ENCODE measurements at places on chromosomes 5 and 9.
A peak's percentile ranks its signal among the peaks of the same experiment; 100 is the strongest.

DNA sequence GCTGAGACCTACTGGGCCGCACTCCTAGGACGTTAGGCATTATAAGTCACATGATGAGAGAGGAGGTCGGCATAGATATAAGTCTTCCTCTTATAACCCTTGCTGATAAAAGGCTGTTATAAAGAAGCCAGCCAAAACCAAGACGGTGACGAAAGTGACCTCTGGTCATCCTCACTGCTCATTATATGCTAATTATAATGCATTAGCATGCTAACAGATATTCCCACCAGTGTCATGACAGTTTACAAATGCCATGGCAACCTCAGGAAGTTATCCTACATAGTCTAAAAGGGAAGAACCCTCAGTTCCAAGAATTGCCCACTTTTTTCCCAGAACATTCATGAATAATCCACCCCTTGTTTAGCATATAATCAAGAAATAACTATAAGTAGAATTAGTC is 222.4 kb downstream of the TLE1 start:
- no peak for DNase-seq

GRCh38 chr9:76905791-76906646 is at the start of gene PRUNE2:
Gene PRUNE2 (minus strand): TSS chr9:76906114. CDS start chr9:76905963, 151 bp downstream.
- peak; percentile 74 for DNase-seq

GRCh38 chr9:21015129-21015815 is 16.2 kb downstream of the HACD4 start:
- no peak for DNase-seq

GRCh38 chr9:137095664-137096517 is 9.1 kb downstream of the MAN1B1 start:
- no peak for DNase-seq

DNA sequence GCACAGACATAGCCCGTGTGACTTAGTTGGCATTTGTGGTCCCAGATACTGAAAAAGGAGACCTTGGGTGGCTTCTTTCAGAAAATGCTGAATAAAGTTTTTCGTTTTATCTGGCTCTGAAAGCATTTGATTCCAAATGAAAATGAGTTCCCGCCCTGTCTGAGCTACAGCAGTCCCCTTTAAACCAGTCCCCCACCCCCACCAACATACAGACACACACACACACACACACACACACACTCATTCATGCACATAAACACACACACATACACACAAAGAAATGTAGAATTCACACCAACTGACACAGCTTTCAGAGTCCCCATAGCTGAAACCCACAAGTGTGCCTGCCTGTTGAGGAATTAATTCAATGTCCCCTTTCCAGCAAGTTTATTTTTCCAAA is 97.0 kb upstream of the SMARCA2 start:
- no peak for DNase-seq

DNA sequence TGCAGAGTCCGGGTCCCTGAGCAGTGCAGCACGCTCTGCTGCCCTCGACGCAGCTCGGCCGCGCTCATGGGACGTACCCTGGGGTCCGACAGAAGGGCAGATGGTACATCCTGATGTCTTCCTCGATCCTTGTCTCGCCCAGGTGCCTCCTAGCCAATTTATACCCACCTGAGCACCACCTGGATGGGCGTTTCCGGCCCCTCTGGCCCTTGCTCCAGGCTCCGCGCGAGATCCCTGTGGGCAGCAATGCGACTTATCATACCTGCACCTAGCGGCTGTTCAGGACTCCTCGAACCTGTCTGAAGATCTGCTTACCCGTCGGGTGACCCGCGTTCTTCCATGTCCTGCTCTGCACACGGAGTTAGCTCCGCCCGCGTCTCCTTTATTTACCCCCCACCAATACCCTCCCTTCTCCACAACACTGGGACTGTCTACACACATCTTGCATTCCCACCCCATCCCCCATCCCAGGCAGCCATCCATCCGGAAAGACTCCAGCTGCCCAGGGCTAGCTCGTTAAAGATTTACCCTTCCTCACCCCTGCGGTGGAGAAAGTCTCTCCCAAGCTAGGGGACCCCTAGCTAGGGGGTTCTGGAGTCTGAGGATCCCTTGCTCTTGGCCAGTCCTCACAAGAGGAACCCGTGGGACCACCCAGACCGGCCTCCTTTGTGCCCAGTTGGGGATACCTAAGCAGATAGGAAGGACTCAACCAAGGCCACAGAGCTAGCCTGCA is at the start of gene KIF12:
Gene KIF12 (minus strand): TSS at position 357 of the 733 bp plus-strand sequence. CDS start 16 bp downstream, at position 341.
- DNase-seq, result no peak

DNA sequence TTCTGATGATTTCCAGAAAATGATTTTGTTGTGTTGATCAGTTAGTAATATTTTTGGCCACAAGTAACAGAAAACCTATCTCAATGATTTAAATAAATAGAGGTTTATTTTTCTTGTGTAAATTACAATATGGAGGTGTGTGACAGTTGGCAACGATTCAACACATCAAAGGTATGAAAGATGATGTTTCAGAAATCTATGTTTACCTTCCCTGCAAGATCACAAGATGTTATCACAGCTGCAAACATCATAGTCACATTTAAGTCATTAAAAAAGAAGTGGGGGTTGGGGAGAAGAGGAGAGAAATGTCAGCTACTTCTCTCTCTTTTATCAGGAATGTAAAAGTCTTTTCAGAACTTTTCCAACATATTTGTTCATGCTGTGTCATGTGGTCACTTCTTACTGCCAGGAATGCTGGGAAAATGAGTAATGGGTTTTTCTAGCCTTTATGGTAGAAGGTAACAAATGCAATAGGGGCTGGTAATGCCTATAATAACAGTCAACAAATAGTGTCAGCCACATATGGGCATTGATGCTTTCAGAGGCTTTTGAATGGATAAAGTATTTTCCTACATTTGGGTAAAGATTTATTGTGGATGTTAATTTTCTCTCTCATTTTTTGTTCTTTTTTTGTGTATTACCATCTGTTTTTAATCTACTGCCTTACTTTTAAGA is 742.7 kb downstream of the TLE1 start:
- DNase-seq, result no peak

GRCh38 chr9:37025071-37025822 is 8.8 kb downstream of the PAX5 start:
- DNase-seq, result no peak

DNA sequence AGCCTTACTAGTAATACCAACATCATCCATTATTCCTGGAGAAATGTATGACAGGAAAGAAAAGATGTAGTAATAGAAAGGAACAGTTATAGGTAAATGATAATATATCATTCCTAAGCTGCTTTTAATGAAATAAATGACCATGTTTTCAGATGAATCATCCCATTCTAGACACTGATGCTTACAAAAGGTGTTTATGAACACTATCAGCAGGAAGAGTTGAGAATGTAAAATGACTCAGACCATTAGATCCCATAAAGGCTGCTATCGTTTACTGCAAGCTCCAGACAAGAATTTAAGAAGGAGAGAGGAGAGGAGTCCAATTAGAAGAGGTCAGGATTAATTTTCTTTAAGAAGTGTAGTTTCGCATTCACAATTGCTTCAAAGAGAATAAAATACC is 1033.5 kb downstream of the EFNA5 start:
- no peak for DNase-seq

DNA sequence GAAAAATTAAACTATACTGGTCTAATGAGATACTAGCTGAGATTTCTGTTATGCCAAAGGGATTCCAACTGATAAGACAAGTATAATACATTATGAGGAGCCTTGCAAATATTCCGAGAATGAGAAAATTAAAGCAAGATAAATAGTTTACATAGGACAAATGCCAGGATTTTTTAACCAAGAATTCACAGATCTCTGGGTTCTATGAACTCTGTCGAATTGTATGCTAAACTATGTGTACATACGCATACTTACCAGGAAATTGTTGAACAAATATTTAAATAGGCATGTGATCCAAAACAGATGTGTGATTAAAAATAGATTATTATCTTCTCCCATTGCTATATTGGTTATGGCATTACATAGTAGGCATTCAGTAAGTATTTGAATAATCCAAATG is 616.6 kb downstream of the GABRG2 start:
- DNase-seq, result no peak

- no peak for DNase-seq
Measured at GRCh38 chr5:109454731-109455505, 45.1 kb upstream of the PJA2 start.

- no peak for DNase-seq
Measured at GRCh38 chr5:26343801-26344325, 694.5 kb downstream of the CDH9 start.

GRCh38 chr9:137555179-137555578 is 3.5 kb downstream of the MRPL41 start:
- no peak for DNase-seq

- DNase-seq, result peak; percentile 94
Measured at GRCh38 chr5:129767927-129768380, 20.1 kb downstream of the MINAR2 start.

DNA sequence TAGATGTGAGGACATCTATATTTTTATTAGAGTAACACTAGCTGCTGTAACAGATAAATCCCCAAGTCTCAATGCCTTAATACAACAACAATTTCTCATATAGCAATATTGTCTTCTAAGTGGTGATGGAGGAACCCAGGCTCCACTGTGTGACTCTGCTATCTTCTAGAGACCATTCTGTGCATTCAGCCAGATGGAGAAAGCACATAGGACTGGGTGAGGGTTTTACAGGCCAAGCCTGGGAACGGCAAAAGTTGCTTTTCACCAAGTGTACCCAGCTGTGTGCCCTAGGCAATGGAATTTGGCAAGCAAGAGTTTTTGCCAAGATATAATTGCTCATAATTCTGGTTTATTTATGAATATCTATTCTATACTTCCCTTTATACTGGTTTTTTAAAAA is 11.7 kb downstream of the RBM22 start:
- DNase-seq, result no peak

DNA sequence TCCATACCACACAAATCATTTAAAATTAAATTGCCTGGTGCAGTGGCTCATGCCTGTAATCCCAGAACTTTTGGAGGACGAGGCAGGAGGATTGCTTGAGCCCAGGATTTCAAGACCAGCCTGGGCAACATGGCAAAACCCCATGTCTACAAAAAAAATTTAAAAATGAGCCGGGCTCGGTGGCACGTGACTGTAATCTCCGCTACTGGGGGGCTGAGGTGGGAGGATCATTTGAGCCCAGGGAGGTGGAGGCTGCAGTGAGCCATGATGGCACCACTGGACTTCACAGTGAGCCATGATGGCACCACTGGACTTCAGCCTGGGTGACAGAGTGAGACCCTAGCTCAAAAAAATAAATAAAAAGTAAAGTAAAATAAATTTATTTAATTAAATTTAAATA is 40.9 kb downstream of the LYRM7 start:
- no peak for DNase-seq

DNA sequence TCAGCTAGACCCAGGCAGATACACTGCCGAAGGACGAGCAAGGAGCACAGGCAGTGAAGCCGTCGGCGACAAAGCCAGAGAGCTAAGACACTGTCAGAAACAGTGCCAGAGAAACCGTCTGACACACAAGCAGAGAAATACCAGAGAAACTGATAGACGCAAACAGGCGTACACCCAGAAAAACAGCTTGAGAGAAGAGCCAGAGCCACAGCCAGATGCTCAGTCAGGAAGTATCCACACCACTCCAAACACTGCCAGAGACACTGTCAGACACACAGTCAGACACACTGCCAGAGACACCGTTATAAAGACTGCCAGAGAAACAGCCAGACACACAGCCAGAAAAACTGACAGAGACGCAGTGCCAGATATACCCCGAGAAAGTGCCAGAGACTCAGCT is 19.1 kb downstream of the CNTFR start:
- no peak for DNase-seq

DNA sequence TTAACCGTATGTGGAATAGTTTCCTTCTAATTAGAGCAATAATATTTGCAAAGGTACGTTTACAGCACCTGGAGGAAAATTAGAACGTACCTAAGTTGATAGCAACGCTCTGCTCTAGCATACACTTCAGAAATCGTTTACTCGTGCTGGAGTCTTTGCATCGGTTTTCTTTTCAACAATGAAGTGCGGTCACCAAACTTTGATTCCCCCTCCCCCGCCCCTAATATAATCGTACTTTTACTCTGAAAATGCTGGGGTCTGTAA is 506 bp downstream of the ADAMTS19 start:
- no peak for DNase-seq

- DNase-seq, result no peak
Measured at GRCh38 chr5:149459891-149460290, 80.8 kb upstream of the IL17B start.

DNA sequence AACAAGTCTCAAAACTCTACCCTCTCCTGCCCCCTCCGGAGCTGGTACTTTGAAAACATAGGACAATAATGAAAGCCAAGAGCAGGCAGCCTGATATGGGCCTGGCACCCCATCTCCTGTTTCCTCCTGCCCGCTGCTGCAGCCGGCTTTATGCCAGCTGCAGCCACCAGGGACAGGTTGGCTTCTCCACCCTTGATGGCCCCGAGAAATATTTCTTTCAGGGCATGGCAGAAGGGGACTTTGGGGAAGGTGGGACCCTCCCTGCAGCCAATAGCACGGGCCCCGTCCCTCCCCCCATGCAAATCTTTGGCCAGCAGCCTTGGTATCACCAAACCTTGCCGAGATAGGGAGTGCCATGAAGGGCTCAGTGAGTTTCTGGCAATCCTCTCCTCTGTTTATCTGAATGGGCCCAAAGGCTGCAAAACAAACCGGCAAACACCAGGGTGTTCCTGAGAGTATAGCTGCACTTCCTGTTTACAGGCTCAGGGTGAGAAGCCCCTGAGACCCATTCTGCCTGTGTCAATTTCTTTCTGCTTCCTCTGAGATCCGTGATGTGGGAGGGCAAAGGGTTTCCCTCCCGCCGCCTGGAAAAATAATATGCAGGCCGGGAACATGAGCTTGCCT is 73.4 kb upstream of the BOD1 start:
- DNase-seq, result no peak

GRCh38 chr5:90071066-90071465 is 338.5 kb downstream of the CETN3 start:
- DNase-seq, result no peak

DNA sequence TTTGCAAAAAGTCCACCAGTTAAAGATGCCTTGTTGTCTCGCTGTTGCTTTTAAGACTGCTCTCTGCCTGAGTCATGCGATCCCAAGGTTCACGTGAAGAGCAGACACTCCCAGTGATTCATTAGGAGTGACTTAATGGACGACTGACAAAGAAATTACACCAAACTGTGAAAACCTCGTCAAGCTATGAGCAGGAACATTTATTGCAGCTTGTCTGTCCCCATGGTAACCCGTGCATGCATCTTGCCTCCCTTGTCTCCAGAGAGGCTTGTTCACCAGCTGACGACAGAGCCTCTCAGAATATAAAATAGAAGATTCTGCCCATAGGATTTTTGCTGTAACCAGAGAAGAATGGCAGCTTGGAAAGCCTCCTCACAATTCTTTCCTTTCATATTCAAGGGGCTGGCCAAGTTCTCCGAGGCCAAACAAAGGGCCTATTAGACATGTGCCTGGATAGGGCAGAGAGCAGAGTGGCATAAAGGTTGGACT is 352.7 kb downstream of the SPOCK1 start:
- peak; percentile 54 for DNase-seq

- DNase-seq, result no peak
Measured at GRCh38 chr5:120236360-120236759, 227.7 kb upstream of the PRR16 start.

DNA sequence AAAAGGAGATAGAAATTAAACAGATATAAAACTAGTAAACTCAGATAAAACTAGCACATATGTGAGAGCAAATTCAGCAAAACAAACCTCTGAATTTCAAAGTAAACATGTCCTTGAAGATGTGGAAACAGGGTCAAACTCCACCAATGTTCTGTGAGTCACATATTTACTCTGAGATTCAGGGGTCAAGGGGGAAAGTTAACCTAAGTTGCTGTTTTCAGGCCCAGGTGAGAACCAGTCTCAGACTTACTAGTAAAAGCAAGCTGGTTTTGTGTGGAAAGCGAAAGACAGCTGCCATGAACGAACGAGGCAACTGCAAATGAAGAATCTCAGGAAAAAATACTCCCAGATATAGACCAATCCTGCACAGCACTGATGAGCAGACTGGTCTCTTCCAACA is 29.0 kb downstream of the PSMB7 start:
- DNase-seq, result no peak

Data from hippocampal formation (tissue), 2 donors.